ENCODE measurements at places on chromosomes 7 and 10. TPM values are rescaled to one million over a fixed set of nuclear protein-coding genes. Genes with fewer than 3 reads are reported as not detected.

The TAC1 gene
- total RNA-seq, result not detected

GRCh38 chr7:134083766-134084487 lies 43.2 kb upstream of the LRGUK start:
- DNase-seq, result no peak

The ALOX5 gene
- not detected for total RNA-seq

DNA sequence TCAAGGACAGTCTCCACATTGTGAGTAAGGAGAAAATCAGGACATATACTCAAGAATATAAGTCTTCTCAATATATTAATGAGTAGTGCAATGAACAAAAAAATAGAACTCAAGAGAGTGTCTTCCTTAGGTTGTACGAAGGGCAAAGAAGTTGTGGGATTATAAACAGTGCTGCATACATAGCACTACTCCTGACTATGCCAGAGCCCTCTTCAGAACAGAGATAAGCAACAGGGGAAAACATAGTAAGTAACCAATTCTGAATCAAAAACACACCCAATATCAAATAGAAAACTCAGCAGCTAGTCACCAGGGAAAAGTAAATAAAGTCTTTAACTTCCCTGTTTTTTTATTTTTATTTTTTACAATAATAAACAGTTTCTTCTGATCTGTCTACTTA lies 10.6 kb downstream of the ARHGAP21 start:
- no peak for DNase-seq

DNA sequence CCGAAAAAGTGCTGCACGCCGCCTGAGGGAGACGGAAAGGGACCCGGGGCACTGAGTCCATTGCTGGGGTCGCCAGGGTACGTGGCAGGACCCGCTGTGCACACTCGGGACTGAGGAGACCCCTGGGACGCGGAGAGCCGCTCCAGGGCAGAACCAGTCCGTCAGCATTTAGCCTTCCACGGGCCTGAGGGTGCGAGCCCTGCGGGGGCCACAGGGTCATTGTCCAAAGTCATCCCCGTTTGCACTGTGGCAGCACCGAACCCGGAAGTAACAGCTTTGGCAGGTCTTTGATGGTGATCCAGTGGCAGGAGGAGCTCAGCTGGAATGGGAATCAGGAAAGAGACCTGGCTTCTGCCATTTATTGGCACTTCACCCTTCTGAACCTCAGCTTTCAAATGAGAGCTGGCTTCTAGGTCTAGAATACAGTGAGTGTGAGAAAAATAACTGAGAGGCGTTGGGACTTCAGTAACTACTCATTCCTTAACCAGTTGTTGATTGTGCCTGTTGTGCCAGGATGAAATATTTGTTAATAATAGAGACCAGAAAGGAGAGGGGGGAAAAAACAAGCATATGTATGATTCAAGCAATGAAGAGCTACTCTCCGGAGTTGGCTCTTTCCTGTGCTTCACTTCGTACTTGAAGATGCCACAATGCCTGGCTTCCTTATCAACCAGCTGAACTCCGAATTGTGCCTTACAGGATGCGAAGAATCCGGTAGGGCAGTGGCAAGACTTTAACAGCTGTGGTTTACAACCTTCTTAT lies 811 bp upstream of the ARHGAP12 start:
- no peak for DNase-seq

DNA sequence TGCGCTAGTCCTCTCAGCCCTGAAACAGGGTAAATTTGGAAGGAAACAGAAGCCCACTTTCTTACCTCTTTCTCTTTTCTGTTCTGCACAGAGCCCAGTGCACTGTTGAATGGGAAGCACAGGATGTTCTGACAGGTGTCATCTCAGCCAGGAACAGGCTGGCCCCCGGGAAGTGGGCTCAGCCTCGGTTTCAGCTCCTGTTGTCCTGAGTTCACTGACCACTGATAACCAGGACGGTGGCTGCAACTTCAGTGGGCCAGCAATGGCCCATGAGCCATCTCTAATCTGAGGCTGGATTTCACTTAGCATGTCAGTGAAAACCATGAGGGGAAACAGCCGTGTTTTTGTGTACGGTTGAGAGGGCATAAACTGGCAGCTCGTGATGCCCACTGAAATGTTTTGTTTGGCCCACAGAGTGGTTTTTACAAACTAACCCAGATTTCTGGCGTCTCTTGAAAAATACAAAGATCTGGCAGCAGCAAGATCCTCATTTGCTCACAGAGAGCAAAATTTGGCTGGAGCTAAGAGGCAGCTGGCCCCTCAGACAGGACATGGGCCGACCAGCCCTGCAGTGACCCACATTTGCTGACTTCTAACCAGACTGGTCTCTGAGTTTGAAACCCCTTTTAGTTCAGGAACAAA lies 455.9 kb downstream of the PAXIP1 start:
- no peak for DNase-seq

Measured in SJSA1 (cell line).